ENCODE measurements at places on chromosomes 16 and 17. TPM values are rescaled to one million over a fixed set of nuclear protein-coding genes. Genes with fewer than 3 reads are reported as not detected.

The CRHR1 gene
- not detected for polyA plus RNA-seq

The CCL4 gene
- 3.6 TPM for polyA plus RNA-seq

The B9D1 gene
- not detected for polyA plus RNA-seq

The SNX20 gene
- 51.0 TPM for polyA plus RNA-seq

The CCT6B gene
- 1.8 TPM for polyA plus RNA-seq

The PYDC1 gene
- polyA plus RNA-seq = not detected

DNA sequence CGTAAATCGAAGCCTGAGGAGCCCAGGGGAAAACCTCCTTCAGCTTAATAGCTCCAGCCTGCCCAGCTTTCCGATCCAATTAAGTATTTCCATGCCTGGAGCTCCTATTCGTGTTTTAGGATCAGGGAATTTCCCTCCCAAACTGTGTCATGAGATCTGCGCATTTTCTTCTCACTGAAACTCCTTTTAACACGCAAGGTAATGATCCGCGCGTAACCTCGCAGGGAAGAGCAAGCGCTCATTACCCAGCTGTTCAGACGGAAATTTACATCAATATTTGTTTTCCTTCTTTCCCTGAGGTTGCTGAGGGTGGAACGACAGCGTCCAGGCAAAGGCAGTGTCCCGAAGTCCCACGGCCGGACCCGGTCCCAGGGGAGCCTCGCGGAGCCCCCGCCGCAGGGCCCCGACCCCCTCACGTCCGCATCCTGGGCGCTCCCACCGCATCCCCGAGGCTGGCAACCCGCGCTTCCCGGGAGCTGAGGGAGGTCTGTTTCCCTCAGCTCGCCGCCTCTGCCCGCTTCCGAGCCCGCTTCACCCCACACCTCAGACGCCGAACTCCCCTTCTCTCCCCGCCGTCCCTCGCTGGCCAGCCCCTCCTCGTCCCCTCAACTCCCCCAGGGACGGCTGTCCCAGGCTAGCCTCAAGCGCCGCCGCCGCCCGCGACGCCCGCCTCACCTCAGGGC lies 415 bp downstream of the ABCA5 start:
- peak; percentile 11 for DNase-seq

GRCh38 chr17:50269477-50270434 lies 4.5 kb upstream of the TMEM92 start:
- peak; percentile 75 for DNase-seq

DNA sequence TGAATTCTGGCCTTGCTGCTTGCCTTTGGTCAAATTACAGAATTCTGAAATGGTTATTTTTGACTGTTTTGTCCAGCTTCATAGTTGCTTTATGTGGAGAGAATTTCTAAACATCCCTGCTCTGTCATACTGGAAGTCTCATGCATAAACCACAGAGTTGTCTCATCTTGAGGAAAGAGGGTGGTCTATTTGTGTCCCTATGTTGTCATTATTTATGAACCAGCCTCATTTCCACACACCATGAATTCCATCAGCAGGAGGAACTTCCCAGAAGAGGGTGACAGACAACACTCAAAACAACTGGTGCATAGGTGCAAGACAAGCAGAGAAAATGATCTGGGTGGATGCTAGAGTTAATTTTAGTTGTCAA lies 525.8 kb upstream of the GOT2 start:
- peak; percentile 39 for DNase-seq

DNA sequence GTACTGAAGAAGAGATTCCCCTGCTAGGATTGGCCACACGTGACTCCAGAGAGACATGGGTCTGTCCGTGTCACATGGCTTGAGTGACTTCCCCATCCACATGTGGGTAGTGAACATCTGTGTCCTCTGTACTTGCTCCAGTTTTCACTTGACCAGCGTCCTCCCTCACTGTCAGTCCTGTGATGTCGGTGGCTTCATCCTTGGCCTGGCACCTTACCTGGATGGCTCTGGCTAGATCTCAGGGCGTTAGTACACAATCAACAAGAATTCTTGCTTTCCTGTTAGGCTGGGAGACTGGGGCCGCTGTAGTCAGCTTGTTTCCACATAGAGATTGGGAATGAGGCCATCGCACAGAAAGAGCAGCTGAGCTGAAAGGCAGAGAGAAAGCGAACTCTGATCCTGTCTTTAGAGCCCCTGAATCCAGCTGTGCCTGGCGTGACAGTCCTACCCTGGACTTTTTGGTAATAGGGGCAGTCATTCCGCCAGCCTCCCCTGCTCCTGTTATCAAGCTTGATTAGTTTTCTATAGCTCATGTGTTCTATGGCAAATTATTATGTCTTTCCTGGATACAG lies 227.3 kb downstream of the SNX29 start:
- DNase-seq = no peak

DNA sequence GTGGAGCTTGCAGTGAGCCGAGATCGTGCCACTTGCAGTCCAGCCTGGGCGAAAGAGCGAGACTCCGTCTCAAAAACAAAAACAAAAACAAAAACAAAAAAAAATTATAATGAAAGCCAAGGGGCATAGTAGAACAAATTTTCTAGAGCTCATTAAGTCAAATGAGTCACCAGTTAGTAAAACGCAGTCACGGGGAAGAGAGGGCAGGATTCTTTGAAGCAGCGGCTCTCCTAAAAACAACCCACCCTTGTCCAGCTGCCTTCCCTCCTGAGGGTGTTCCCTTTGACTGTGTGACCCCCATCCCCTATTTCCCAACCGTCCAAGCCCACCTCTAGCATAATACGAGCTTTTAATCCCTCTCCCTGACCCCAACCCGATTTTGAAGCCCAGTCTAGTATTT lies 44.1 kb upstream of the STH start:
- no peak for DNase-seq

GRCh38 chr17:64066716-64067115 lies 46.3 kb upstream of the ICAM2 start:
- no peak for DNase-seq

GRCh38 chr16:9334103-9334502 lies 242.7 kb downstream of the HAPSTR1 start:
- DNase-seq = no peak

DNA sequence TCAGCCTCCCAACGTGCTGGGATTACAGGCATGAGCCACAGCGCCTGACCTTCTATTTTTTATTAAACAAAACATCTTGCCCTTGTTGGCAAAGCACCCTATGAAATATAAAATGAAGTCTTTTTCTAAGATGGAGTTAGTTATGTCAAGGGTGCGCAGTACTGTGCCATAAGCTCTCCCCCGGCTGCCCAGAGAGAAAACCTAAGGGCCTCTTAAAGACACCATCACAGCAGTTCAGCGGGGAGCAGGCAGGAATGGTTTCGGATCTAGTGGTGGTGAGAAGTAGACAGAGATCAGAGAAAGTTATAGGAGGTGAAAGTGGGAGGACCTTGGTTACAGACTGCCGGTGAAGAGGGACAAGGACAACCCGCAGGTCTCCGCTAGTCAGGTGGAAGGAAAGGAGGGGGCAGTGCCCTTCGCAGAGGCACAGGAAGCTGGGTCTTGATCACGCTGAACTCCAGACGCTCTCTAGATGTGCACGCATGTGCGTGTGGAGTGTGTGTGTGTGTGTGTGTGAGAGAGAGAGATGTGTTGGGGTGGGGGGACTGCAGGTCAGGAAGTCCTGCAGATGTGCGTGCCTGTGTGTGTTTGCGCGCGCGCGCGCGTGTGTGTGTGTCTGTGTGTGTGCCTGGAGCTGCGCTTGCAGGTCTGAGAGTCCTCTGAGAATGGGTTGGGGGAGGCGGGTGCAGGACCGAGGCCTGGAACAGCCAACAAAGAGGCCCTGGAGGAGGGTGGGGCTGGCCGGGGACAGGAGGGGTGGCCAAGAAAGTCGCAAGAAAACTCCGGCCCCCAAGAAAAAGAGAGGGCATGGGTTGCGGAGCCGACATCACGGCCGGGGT lies 748 bp upstream of the CMTM3 start:
- DNase-seq = peak; percentile 64

GRCh38 chr17:77645072-77646045 lies 313.1 kb upstream of the TNRC6C start:
- no peak for DNase-seq

- DNase-seq = no peak
These were observed 44.8 kb downstream of the PIMREG start for GRCh38 chr17:6489016-6489550.

GRCh38 chr16:30430428-30430970 lies 669 bp upstream of the DCTPP1 start:
- no peak for DNase-seq

DNA sequence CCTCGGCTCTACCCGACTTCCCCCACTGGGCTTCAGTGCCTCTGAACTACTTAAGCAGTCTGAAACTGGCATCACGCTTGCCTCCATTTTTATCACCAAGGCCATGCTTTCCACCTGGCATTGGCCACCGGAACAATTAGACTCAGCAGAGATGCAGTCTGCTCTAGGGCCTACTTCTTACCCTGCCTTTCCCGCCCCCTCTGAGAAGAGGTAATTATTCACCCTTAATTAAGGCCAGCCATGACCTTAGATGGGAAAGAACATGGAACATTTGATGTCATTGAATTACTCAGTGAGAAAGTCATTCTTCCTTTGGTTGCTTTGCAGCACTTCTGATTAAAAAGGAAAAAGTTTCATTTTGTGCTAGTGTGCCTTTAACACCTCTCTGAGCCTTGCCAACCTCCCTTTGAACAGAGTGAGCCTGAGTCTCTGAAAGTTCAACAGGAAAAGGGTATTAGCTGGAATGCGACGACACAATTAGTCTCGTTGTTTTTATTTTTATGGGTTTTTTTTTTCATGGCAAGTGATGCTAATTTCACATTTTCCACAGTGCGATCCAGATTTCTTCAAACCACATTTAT lies 60.9 kb upstream of the TNRC6A start:
- DNase-seq = no peak

DNA sequence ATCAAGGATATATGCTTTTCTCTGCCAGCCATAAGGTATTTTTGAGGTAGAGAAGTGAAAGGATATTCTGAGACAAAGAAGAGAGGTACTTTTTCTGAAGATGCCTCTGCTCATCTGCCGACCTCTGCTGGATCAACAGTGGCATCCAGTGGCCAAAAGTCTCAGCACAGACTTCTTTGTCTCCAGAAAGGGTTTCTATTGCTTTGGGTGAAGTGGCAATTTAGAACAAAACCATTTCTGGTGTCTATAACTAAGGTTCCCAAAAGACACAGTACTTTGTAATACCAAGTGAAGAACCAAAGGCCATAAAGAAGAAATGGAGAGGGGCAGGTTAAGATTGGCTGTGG lies 155.2 kb upstream of the C17orf78 start:
- no peak for DNase-seq

DNA sequence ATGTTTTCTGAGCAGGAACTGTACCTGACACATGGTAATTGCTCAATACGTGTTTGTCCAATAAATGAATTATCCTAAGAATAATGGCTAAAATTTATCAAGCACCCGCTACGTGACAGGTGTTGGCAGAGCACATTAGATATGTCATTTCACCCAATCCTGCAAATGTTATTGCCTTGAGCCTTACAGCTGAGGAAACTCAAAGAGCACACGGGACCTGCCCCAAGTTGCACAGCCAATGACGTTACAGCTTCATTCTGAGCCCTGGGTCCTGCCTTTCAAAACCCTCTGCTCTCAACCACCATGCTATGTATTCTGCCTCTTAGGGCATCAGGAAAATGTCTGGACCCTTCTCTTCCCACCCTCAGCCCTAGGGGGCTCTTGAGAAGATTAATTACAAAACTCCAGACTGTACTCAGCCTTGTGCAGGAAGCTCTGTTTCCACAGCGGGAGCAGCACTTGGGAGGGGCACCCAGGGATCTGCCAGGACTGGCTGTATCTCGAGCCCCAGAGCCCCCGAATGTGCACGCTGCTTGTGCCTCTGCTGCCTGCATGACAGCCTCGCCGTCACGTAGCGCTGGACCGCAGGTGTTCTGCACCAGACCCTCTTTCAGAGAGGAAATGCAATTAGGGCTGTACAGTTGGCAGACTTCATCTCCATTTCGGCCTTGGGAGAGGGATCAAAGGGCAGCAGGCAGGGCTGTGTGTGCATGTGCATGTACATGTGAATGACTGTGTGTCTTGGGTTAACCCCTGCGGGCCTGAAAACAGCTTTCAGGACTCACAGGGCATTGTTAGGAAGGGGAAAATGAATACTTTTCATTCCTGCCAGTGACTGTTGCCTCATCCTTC lies 71.6 kb downstream of the GPR139 start:
- no peak for DNase-seq

GRCh38 chr16:59324462-59324861 lies 590.3 kb upstream of the GOT2 start:
- peak; percentile 12 for DNase-seq

DNA sequence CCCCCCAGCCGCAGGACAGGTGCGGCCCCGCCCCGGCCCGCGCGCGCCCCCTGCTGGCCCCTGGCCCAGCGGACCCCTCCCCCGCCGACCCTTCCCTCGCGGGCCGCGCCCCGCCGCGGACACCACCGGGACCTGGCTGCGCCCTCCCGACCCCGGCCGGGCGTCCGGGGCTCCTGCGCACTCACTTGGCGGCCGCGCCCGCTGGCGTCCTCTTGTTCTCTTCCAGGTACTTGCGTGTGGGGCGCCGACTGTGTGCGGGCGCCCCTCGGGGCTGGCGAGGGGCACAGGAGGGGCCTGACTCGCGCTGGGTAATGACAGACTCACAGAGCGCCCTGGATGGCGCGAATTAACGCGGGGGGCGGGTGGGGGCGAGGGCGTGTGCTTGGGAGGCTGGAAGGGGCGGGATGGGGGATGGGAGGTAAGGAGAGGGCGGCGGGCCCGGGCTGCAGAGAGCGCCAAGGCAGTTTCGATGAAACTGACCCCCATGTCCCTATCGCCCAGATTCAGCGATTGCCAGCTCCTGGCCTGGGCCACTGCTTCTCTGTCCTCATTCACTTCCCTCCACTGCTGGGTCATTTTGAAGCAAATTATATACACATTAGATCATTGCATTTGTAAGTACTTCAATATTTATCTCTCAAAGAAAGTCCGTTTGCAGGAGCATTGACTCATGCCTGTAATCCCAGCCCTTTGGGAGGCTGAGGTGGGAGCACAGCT lies 445 bp upstream of the DBNDD1 start:
- DNase-seq = no peak

GRCh38 chr16:71499775-71500364 lies 10.7 kb upstream of the ZNF19 start:
- peak; percentile 39 for DNase-seq

- DNase-seq = no peak
These were observed 18.1 kb downstream of the LYRM1 start for GRCh38 chr16:20918486-20919239.

DNA sequence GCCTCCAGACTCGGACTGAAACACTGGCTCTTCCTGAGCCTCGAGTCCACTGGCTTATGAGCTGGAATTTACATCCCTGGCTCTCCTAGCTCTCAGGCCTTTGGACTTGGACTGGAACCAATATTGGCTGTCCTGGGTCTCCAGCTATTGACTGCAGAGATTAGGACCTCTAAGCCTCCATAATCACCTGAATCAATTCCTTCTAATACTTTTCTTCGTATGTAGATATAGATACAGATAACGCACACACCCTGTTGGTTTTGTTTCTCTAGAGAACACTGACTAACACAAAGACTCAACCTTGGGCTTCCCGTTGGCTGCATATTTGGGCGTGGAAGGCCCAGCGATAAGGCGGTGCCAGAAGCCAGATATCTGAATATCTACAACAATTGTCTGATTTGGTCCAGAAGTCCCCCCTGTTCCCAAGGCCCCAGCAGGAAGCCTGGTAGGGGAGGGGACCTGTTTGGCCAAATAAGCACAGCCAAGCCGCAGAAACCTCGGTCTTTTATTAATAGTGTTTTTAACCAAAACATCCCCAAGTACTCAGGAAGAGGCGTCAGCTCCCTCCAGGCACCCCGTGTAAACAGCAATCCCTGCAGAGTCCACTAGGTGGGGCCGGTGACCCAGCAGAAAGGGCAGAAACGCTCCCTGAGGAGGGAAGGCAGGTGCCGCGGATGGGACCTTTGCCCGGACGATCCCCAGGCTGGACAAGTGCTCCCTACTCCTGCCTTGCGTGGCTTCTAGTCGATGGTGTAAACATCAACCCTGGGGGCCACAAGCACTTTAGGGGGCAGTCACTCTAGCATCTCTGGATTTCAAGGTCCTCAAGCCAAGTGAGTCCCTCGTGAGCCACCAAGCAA lies 57.0 kb downstream of the ABR start:
- peak; percentile 65 for DNase-seq
